NCI-H2029 treated with DMSO at 0.1 percent for 48 hours (cell line): ENCODE measurements at places on chromosomes 1 and 21.

GRCh38 chr21:33127154-33127867 lies 57.4 kb downstream of the OLIG1 start:
- peak; percentile 47 for DNase-seq

GRCh38 chr1:178487070-178487615 lies 9.6 kb downstream of the CLEC20A start:
- no peak for DNase-seq

DNA sequence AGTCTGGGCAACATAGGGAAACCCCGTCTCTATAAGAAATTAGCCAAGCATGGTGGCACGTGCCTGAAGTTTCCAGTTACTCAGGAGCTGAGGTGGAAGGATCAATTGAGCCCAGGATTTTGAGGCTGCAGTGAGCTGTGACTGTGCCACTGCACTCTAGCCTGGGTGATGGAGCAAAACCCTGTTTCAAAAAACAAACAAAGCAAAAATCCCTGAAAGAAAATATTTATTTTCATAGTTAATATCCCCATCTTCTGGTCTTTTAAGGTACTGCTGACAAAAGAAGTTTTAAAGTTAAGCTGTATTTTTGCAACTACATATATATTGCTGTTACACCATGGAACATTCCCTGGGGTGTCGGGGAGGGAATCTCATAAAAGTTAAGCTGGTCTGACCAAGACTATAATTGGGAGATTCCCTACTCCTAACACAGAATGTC lies 26.0 kb downstream of the VAMP4 start:
- no peak for DNase-seq

DNA sequence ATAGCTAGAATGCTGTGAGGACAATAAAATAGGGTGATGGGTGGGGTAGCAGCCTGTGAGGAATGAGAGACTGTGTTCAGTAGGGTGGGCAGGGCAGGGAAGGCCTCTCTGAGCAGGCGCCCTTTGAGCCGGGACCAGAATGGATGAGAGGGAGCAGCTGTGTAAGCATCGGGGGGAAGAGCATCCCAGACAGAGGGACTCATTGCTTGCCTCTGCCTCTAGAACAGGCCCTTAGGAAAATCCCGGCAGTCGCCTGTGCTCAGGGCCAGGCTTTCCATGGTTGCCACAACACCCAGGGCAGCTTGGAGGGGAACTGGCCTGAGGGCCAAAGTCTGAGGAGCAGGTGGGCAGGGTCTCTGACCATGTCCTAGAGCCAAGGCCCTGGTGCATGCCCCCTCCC lies 774 bp downstream of the SLC2A7 start:
- DNase-seq: no peak

GRCh38 chr1:203528976-203529835 lies 35.3 kb downstream of the OPTC start:
- no peak for DNase-seq

DNA sequence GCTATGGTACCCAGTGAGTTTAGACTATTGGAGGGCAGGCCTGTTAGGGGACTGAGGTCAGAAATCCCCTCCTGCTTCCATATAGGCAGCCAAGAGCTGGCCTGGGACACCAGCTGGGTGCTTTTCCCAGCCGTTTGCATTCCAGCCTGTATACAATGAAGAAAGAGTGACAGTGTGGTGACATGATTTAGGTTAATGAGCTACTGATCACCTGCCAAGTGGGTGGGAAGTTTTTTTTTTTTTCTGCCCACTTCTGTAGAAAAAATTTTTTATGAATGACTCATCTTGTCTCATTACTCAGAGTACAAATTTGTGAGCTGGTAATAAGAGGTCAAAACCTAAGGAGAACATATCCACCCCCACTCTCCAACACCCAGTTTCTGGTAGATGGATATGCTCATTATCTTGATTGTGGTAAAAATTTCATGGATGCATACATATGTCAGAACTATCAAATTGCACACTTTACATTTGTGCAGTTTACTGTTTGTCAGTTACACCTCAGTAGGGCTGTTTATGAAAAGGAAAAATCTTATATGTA lies 16.4 kb upstream of the CGN start:
- DNase-seq: no peak

DNA sequence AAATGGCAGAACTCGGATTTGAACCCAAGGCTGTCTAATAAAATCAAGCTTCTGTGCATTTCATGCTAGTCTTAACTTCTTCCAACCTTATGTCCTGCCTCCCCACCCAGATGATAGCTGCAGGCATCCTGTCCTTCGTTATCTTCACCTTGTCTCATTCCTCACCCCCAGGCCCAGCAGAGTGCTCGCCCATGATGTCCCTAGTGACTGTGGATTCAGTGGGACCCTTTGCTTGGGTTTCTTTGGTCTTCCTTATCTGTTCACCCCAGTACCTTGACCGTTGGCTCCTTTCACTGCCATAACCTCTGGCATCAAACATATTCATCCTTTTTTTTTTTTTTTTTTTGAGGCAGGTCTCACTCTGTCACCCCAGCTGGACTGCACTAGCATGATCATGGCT lies 5.6 kb upstream of the BSDC1 start:
- no peak for DNase-seq

- DNase-seq: no peak
Measured at GRCh38 chr1:16420424-16421118, 16.7 kb downstream of the SPATA21 start.

- DNase-seq: peak; percentile 88
Measured at GRCh38 chr1:153568367-153569099, 2.9 kb upstream of the S100A2 start.

- no peak for DNase-seq
Measured at GRCh38 chr21:45042664-45043161, 31.7 kb upstream of the ADARB1 start.

GRCh38 chr1:53409695-53410094 lies 49.5 kb upstream of the DMRTB1 start:
- DNase-seq: no peak

GRCh38 chr1:107670397-107671040 lies 294.5 kb downstream of the VAV3 start:
- DNase-seq: no peak

DNA sequence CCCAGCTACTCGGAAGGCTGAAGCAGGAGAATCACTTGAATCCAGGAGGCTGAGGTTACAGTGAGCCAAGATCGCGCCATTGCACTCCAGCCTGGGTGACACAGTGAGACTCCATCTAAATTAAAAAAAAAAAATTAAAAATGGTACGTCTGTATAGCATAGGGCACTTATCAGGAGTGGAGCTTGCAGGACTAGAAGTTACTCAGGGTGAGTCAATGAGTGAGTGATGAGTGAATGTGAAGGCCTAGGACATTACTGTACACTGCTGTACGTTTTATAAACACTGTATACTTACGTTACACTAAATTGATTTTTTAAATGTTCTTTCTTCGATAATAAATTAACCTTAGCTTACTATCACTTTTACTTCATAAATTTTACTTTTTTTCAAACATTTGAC lies 183.6 kb downstream of the NR5A2 start:
- DNase-seq: no peak

DNA sequence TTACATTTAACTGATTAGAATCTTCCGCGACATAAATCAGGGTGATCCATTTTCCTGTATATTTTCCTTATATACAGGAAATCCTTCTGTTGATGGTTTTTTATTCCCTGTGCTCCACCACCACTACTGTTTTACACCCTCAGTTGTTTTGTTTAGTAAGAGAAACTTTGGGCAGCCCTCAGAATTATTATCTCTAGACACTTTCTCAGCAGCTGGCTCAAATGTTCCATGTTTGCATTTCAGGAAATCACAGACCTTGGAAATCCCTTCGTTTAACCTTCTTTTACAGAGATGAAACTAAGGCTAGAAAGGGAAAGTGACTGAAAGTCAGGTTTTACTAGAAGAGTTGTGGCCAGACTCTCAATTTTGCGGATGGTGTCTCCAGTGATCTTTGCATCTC lies 15.2 kb downstream of the ZNF697 start:
- DNase-seq: no peak

GRCh38 chr1:201119206-201120197 lies 7.3 kb upstream of the CACNA1S start:
- no peak for DNase-seq

DNA sequence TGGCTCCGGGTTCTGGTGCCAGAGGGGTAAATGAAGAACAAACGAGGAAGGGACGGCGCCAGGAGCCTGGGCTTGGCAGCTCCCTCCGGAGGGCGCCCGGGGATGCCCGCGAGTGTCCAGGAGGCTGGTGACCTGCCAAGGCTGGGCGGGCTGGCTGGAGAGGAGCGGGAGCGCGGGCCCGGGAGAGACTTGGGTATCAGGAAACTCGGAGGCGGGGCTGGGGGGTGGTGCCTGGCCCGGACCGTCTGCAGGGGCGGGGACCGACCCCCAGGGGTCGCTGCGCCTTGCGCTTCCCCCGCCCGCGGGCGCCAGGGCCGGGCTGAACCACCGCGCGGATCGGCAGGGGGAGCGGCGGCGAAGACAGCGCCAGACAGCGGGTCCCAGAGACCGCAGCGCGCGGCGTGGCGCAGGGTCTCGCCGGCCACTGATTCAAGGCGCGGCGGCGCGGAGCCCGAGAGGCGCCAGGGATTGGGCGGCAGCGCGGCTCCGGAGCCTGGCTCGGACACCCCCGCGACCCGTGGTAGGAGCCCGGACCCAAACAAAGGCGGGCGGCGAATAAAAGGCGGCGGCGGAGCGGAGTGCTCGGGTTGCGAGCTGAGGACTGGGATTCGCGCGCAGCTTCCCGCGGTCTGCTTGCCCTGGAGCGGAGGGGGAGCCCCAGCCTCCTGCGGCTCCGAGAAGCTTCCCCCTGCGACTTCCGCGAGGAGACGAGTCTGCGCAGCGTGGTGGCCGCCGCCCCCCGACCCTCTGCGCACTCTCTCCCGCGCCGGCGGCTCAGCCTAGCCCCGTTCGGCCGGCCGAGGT lies at the start of gene DISP3:
DISP3 (plus strand) TSS at position 585 of the 804 bp plus-strand sequence. CDS start 21,838 bp downstream, outside the sequence.
- DNase-seq: peak; percentile 32

DNA sequence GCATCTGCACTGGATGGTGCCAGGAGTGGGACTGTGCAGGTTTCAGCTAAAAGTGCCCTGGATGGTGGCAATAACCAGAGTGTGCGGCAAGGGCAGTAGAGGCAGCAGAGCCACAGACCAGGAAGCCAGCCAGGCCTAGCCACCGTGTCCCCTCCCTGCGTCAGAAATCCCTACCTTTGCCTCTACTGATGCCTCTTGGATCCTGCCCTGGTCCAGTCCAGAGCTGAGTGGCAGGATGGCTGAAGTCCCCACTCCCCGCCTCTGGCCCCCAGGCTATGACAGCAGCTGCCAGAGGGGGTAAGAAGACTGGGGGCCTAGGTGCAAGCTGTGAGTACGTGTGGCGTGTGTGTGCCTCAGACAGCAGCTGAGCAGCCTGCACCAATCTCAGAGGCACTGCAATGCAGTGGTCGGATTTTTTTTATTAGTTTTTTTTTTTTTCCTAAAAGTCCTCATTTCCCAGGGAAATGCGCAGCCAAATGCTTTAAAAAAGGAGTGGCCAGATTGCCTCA lies 51.9 kb downstream of the SYT2 start:
- no peak for DNase-seq

DNA sequence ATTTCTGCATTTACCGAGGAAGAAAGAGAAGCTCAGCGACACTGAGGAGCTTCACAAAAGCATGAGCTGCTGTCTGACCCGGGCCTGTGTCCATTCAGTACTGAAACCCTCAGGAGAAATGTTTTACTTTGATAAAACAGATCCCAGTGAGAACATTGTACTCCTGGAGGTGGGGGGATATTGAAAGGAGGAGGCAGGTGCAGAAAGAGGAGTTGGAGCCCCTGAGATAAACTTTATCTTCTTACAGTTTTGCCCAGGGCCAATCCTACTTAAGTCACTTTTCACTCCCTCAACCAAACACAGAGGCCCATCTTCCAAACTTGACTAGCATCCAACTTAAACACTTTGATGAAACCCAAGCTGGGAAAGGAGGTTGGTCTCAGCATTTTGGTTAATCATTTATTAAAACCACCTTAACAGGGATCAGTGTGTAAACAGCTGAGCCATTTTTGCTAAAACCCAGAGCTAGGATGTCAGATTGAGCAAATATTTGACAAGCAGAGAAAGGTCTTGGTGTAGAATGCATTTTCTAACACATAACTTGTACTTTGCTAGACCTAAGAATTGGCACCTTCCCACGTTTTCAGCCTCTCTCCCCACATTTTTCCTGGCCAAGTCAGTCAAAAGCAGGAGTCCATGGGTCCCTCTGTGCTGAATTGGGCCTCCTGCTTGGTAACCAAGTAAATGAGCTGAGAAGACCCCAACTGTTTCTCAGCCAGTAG lies 32.5 kb upstream of the SARS1 start:
- no peak for DNase-seq

DNA sequence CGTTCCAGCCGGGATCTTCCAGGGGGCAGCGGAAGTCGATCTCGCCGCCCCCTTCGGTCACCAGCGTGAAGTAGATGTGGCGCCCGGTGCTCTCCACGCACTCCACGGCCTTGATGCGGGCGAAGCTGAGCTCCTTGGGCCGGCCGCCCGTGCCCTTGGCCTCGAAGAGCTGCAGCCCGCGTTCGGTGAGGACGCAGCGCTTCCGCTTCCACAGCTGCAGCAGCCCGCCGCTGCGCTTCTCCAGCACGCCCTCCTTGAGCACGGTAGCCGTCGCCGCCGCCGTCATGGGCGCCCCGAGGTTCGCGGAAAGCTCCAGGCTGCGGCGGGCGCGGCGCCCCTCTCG lies 516 bp downstream of the PHLDA3 start:
- DNase-seq: no peak

GRCh38 chr1:52663716-52664115 lies 30.7 kb downstream of the SHISAL2A start:
- no peak for DNase-seq

DNA sequence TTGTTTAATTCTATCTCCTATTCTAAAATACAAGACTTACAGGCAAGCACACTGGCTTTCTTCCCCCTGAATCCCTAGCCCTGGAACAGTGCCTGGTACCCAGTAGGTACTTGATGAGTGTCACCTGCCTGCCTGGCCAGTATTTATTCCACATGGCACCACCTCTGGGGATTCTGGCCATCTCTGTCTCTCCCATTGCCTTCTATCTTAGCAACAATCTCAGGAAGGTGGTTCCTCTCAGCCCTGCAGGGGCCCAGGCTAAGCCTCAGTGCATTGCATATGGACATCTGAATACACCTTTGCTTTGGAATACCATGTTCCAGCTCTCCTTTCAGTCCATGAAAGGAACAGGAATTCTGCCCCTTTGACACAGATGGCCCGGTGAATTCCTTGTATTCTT lies 81.0 kb downstream of the HIVEP3 start:
- no peak for DNase-seq

- DNase-seq: no peak
Measured at GRCh38 chr1:206899717-206900116, 2.5 kb downstream of the IL24 start.
